Left renal cortex interstitium (tissue), 4 donors: ENCODE measurements at places on chromosomes 1 and 21.

DNA sequence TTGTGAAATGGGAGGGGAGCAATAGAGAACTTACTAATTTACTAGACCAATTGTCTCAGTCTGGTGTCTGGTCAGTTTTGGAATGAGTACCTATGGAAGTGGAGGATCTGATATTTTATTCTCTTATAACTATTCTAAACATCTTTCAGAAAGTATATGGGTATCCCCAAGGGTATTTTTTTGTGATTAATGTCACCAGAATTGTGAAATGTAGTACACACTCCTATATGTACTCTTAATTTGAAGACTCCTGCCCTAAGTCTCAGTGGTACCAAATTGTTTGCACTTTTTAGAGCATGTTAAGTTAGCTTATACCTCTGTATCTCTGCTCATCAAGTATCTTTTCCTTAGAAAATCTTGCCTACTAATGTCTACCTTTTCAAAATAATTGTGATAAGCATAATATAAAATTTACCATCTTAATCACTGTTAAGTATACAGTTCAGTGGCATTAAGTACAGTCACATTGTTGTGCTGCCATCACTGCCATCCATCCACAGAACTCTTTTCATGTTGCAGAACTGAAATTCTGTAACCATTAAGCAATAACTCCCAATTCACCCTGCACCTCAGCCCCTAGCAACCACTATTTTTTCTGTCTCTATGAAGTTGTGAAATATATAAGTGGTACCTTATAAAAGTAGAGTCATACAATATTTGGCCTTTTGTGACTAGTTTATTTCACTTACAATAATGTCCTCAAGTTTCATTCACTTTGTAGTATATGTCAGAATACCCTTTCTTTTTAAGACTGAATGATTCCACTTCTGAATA lies 40.5 kb downstream of the SLC30A7 start:
- DNase-seq: no peak

DNA sequence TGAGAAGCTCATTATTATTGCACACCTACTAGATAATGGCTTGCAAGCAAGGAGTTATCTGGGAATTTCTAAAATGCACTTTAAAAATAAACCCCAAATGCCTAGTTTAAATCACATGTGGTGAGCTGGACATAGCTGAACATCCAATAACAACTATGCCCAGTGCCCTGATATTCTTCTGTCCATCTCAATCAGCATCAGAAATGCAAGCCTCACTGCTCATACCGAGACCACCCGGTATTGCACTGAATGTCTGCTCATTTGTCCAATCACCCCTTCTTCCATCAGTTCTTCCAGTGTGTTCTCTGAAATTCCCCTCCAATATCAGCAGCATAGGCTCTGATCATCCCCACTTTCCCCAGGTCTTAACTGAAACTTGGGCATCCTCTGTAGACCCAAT lies 383.8 kb downstream of the DSCAM start:
- no peak for DNase-seq

DNA sequence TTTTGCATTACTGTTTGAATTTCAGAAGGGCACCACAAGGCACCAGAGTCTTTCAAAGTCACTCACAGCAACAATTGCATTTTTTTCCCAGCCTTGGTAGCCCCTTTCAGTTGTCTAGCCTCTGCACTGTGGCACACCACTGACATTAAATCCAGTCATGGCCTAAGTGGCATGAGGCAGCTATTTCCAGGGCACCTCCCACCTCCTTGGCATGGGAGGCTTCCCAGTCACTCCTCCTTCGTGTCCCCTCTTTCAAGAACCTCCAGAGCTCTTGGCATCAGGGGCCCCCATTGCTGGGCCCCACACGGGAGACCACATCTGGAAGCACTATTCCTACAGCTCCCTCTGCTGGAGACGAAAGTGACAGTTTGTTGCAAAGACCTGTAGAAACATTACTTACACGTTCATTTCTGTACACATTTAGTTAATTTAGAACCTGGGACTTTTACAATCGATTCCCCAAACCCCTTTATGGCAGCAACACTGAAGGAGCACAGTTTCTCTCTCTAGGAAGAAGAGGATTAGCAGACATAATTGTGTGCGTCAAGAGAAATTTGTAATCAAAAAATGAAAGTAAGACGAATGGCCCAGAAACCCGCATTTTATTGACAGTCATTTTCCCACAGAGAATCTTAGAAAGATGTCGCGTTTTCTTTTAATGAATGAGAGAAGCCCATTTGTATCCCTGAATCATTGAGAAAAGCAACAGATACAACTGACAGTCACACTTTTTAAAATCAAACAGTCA lies 5.7 kb upstream of the CHD5 start:
- no peak for DNase-seq

DNA sequence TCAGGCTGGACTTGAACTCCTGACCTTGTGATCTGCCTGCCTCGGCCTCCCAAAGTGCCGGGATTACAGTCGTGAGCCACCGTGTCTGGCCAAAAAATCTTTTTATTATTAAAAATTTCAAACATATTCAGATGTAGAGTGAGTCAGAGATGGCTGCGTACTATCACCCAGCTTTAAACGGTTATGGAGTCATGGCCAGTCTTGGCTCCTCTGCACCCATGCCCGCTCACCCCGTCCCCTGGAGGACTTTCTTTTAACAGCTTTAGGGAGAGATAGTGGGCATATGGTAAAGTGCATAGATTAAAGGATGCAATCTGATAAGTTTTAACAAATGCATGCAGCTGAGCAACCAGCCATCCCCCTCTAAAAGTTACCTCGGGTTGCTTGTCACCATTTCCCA lies 51.8 kb downstream of the TNFRSF8 start:
- no peak for DNase-seq

- no peak for DNase-seq
Observed at GRCh38 chr1:119929643-119930315, 33.5 kb upstream of the ADAM30 start.

DNA sequence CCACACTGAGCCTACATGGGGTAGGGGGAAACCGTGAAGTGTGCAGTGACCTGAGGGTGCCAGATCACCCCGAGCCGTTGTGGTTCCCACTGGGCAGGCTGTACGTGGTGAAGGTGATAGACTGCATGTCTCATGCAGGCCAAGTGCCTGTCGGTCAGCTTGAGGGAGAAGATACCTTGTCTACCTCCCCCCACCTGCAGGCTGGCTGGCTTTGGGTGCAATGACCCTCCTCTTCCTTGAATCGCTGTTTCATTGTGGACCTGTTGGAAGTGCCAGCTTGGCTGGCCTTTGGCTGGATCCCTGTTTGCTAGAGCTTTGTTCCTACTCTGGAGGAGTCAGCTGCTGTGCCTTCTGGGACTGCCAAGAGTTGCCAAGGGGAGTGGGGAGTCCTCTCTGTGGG lies 92.5 kb downstream of the GALNT2 start:
- DNase-seq: no peak
